ENCODE measurements at places on chromosomes 3 and 15.
A peak's percentile ranks its signal among the peaks of the same experiment; 100 is the strongest.

GRCh38 chr3:114624571-114625181 lies 330.8 kb downstream of the TIGIT start:
- peak; percentile 89 for DNase-seq

DNA sequence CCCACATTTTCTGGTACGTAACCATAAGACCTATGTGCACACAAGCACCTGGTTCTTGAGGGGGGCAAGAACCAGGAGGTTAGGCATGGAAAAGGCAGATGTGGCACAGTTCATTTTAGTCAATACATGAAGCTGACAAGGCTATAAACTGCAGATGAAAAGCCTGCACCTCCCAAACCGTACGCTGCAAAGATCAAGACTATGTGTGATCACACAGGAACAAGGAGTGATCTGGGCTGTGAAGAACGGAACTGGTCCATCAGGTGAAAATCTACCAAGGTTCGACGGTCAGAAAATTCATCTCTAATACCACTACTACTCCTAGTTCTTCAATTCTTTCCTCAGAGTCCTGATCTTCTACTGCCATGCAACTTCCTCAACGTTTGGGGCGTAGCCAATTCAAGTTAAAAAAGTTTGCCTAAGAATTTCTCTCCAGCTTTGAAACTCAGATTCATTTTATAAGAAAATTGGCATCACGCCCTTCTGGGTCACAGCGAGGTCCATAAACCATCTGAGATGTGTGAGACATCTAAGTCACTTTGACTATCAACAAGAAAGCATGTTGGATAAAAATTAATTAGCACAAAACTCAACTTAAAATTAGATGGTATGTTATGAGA lies 41.9 kb downstream of the PLD1 start:
- no peak for DNase-seq

GRCh38 chr3:114299421-114299820 lies 5.6 kb downstream of the TIGIT start:
- DNase-seq: no peak

- no peak for DNase-seq
Observed at GRCh38 chr3:10294030-10294586, 1.4 kb upstream of the GHRL start.

DNA sequence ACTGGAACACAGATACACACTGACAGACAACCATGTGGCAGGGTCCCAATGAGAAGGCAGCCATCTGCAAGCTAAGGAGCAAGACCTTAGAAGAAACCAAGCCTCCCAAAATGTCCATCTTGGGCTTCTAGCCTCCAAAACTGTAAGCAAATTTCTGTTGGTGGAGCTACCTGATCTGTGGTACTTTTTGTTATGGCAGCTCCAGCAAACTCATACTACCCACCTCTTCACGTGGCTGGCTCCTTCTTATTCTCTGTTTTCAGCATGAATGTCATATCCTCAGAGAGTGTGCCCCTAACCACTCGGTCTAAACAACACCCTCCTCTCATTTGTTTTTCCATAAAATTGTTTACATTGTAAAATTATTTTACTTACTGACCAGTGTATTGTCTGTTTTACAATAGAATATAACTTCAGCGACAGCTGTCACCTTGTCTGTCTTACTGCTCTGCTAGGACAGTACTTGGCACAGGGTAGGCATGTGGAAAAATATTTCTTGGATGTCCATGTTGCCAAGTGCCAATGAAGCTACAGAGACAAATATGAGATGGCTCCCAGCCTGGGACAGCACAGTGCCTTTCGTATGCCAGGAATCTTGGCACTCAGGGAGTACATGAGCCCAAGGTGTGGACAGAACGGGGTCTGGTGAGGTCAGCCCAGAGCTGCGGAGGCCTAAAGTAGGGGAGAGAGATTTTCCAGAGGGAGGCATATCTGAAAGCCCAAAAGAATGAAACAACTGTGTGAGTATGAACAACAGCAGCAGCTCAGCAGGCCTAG lies 17.4 kb upstream of the SLC25A36 start:
- peak; percentile 79 for DNase-seq
